T-helper 9 cell (primary cell): ENCODE measurements at places on chromosomes 3 and 15.

- DNase-seq: no peak
These were observed 188.4 kb downstream of the CPNE4 start for GRCh38 chr3:131846296-131846924.

DNA sequence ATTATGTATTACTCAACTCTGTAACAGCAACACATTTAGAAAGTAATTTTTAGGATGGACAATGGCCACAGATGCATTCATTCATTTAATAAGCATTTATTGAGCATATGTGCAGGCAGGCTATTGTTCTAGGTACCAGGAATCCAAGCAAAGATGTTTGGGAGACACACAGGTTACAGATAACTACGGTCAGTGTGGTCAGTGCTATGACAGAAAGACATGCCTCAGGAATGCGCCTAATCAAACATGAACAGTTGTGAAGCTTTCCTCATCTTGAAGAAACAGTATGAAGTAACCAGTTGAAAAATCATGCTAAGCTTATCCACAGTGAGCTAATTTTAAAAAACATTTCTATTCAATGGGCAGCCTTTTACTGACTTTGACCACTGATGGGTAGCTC is 155.4 kb upstream of the CCDC54 start:
- DNase-seq: no peak

GRCh38 chr3:69012800-69013252 is 658 bp downstream of the EOGT start:
- peak; percentile 16 for DNase-seq

DNA sequence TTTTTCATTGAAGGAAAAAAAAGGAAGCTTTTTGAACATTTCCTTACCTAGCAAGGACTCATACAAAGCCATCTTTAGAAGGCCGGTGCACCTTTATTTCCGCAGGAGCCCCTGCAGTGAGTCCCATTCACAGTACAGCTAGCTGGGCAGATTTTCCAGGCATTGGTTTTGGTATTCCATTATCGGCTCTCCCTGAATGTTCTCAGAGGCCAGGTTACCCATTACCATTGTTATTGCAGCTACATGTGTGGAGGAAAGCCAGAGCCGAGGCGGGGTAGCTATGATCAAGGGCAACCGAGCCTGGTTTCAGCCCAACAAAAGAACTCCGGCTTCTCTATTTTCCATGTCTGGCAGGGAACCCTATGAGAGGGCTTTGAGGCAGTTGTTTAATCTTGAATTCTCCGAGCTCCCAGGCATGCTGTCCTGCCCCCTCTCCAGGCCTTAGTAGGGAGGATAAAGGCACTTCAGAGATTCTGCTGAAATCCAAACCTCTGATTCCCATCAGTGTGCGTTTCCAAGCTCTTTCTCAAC is 100.3 kb downstream of the LRRK1 start:
- DNase-seq: no peak

DNA sequence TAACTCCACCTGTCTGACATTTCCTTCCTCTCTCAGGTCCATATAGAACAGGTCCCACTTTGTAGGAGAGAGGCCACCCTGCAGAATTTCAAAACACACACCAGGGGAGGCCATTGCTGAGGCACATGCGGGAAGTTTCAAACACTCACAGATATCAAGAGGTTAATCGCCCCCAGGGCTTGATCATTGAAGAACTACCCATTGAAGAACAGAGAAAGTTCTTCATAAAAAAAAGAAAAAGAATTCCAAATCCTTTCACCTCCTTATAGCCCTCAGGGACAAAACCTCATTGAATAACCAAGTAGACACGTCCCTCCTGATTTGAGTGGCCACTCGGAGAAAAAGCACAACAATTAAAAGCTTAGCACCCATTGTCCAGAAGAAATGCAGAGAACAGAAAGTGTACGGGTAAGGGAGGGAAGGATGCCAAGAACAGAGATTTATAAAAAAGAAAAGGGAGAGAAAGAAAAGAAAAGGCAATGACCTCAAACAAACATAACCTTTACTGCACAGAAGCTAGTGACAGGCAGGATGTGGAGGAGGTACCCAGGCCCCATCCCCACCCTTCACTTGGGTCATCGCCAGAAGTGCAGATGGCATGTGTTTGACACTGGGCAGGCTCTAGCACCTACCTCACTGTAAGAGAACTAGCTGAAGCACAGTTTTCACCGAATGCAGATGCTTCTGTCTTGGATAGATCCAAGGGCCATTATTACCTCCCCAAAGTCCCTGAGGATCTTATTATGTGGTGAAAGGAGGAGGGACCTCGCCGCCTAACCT is 112.3 kb upstream of the HES1 start:
- DNase-seq: no peak

DNA sequence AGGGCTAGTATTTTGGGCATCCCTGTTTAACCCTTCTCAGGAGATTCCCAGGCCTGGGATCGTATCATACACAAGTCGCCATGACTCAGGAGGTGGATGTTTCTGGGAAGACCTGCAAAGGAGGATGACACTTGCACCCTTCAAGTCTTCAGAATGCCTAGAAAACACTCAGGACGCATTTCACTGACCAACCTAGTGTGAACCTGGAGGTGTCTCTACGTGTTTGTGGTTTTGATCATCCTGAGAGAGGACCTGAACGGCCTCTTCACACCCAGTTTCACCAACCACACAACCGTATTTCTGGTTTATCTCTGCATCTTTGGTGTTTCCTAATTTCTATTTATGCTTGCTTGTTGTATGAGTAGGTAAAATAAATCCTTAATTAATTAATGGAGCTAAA is 2.8 kb upstream of the CLDND1 start:
- no peak for DNase-seq
